ENCODE measurements at places on chromosomes 16 and 17.
A peak's percentile ranks its signal among the peaks of the same experiment; 100 is the strongest.

- no peak for DNase-seq
Observed at GRCh38 chr16:398561-399339, 1.8 kb downstream of the NME4 start.

DNA sequence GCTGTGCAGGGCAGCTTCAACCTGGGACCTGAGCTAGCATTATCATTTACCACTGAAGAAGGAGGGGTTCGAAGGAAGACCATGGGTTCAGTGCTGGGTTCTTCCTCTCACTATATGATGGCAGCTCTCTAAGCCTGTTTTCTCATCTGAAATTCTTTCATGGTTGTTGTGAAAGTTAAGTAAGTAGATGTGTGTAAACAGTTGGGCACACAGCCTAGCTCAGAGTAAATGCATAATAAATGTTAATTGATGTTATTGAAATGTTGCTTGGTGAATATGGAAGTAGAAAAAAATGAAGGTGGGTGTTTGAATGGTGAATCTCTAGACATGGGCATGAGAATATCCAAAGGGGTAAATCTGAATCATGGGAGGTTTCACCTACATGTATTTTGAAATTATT is 9.1 kb downstream of the CEP95 start:
- no peak for DNase-seq

DNA sequence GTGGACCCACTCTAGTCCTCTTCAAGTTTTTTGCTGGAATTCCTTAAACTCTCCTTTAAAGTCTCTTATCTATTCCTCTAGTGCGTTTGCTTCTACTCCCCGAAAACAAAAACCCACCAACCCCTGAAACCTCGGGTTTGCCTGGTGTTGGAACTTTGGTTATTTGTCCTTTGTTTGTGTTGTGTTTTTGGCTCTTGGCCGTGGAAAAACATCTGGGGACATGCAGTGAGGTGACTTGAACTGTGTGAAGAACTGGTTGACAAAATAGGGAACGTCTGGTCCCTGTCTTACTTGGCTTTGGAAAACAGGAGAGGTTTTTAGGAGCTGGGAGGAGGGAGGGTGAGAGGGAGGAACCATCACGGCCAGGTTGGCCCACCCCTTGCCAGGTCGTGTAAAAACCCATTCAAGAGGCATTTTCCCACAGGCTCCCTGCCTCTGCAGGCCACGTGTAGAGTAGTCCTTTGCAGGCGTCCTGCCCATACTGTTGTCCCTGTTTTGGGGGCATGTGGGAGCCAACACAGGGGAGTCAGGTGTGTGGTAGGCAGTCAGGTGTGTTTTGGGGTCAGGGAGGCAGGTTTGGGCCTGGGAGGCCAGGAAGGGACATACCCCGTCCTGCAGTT is 169.3 kb downstream of the RAB11FIP4 start:
- no peak for DNase-seq

- no peak for DNase-seq
Observed at GRCh38 chr17:57067781-57068180, 17.3 kb upstream of the AKAP1 start.

- no peak for DNase-seq
Observed at GRCh38 chr16:23642246-23642774, 1.0 kb downstream of the DCTN5 start.

- no peak for DNase-seq
Observed at GRCh38 chr17:9953492-9953891, 48.4 kb upstream of the RCVRN start.

- no peak for DNase-seq
Observed at GRCh38 chr17:63275318-63275970, 170.7 kb downstream of the CYB561 start.

DNA sequence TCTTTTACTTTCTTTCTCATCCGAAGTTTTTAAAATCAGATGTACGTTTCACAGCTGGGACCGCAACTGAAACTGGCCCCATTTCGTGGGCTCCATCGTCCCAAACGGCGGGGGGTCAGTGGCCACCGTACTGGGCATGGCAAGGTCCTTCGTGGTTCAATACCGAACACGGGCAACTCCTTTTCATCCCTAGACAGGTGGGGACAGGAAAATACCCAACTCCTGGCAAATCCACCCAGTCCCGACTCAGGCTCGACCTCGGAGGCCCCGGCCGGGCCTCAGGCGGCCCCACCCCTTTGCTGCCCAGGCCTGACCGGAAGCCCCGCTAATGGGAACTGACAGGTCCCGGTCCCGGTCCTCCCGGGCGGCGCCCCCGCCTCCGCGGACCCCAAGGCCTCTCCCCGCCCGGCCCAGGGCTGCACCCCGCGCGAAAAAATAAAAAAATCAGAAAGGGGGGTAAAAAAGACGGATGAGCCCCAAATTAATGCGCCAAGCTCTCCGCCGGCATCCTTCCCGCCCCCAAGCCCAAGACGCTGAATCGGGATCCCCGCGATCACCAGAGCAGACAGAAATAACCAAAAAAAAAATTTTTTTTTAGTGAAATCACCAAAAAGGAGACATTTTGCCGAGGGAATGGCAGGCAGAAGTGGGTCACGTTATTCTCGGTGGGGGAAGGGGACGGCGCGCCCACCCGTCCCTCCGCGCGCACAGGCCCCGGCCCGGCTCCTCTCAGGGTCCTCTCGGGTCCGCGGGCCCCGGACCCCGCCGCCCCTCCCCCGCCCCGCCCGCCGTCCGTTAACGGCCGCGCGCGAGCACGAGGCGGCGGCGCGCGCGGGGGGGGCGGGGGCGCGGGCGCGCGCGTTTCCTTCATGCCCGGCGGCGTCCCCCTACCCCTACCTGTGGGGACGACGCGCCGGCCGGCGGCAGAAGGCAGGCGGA is 562 bp downstream of the ZC3H7A start:
- DNase-seq = peak; percentile 34

GRCh38 chr17:6994666-6995256 is 1.1 kb upstream of the ALOX12 start:
- DNase-seq = no peak

GRCh38 chr17:41728056-41728455 is 6.4 kb downstream of the HAP1 start:
- no peak for DNase-seq

DNA sequence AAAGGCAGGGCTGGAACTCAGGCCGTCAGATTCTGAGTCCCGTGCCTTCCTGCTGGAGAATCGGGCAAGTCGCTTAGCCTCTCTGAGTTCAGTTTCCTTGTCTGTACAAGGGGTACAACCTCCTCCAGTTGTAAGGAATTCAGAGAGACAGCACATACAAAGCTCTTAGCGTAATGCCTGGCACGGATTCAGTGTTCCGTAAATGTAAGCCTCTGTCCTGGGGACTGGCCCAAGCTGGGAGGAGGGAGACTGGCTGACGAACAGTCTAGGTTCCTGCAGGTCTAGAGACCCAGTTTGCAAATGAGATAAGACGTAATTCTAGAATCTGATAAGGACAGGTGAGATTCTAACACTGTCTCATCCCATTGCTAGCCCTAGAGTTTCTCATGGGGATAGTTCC is 9.9 kb downstream of the METTL22 start:
- DNase-seq = no peak

DNA sequence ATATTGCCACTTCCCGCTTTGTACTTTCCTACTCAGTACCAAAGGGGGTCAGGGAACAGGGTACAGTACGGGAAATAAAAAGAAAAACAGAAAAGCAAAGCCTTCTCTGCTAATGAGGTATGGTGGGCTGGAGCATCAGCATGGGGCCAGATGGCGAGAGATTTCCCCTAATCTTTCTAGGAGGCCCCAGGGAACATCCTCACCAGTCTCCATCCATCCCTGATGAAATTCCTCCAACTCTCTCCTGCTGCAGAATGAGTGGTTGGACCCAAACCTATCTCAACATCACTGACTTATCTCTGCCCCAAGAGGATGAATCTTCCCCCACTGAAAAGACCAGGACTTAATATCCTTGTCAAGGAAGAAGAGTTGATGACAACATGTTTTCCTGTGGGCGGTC is 185.6 kb downstream of the C16orf78 start:
- DNase-seq = no peak

- DNase-seq = no peak
Observed at GRCh38 chr16:82835487-82836155, 208.9 kb downstream of the CDH13 start.

DNA sequence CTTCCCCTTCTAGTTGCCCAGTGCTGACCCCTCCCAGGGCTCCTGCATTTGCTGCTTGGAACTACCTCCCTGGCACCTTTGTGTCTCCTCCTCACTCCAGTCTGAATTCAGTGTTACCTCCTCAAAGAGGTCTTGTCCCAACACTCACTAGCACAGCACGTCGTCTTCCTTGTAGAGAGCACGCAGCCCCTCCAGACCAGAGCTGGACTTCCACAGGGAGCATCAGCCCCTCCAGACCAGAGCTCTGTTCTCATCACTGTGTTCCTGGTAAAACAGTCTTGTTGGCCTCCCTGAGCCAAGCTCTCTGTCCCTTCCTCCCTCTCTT is 27.8 kb upstream of the MGAT5B start:
- DNase-seq = no peak

GRCh38 chr17:10668775-10669174 is 11.7 kb upstream of the MYH3 start:
- no peak for DNase-seq

GRCh38 chr16:15606518-15607220 is 36.3 kb downstream of the MARF1 start:
- no peak for DNase-seq

GRCh38 chr16:27843800-27844199 is 219.7 kb downstream of the GSG1L start:
- no peak for DNase-seq

All from CD8-positive, alpha-beta memory T cell (primary cell).